Foreskin keratinocyte (primary cell): ENCODE measurements at places on chromosomes 7 and 10. TPM values are rescaled to one million over a fixed set of nuclear protein-coding genes. Genes with fewer than 3 reads are reported as not detected.

CNOT4 gene
- 13.3 and 14.7 TPM in 2 replicates for total RNA-seq

RBM17 gene
- total RNA-seq, result 65.9 and 87.2 TPM in 2 replicates

CTBP2 gene
- total RNA-seq, result 100 and 101 TPM in 2 replicates

SLC13A1 gene
- not detected in 2 replicates for total RNA-seq

CLCN1 gene
- total RNA-seq, result 0.04 TPM in 1 of 2 replicates, not detected in the other

RNLS gene
- 5.8 and 6.0 TPM in 2 replicates for total RNA-seq

ADIRF gene
- 84.3 and 107 TPM in 2 replicates for total RNA-seq

TDRD1 gene
- total RNA-seq, result 0.11 TPM in 1 of 2 replicates, not detected in the other
